Esophagus muscularis mucosa (tissue), 4 donors: ENCODE measurements at places on chromosomes 1 and 21. TPM values are rescaled to one million over a fixed set of nuclear protein-coding genes. Genes with fewer than 3 reads are reported as not detected.
A peak's percentile ranks its signal among the peaks of the same experiment; 100 is the strongest.

- no peaks in the 10 kb centered on the region for H3K4me1 ChIP-seq
- H3K4me3 ChIP-seq, result no peak overlapping the region
Observed at GRCh38 chr1:180816132-180816531, 96.6 kb upstream of the KIAA1614 start.

Gene BSND
- not detected for total RNA-seq

- no peaks in the 10 kb centered on the region for H3K27me3 ChIP-seq
- no peaks in the 10 kb centered on the region for H3K36me3 ChIP-seq
- H3K27ac ChIP-seq, result no peak overlapping the region
- no peak for DNase-seq
- peaks cover 3% of the 10 kb centered on the region for H3K4me1 ChIP-seq
Observed at GRCh38 chr1:163161841-163162240, 40.9 kb downstream of the RGS5 start.

DNA sequence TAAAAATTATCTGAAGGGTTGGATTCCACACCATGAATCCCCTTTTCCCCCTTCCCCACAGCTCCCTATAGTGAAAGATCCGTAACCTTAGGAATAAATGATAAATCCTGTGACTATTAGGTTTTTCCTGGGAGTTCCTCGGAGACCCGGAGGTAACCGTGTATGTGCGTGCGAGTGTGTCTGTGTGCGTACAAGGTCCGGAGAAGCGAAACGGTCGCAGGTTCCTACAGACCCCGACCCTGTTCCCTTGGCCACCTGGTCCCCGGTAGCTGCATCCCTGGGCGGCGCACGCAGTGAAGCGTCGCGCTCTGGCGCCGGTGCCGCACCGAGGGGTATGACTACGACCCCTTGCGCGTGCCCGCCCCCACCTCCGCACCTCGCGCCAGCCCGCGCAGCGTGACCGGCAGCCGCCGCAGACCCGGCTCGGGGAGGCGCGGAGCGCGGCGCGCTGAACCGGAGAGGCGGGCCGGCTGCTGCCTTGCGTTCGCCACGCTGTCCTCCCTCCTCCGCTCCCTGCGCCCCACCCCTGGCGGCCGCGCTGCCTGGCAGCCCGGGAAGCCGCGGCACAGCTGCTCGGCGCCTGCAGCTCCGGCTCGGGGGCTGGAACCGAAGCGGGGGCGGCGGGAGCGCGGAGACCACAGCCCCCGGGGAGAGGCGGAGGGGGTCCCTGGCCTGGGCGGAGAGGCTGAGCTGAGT, at the start of gene AK5:
TSS of gene AK5 (plus strand) at position 529 of the 696 bp plus-strand sequence. CDS start 295 bp downstream, outside the sequence.
- H3K36me3 ChIP-seq, result no peaks in the 10 kb centered on the region
- no peak for DNase-seq
- peak within 1 kb of the TSS; percentile 71 for H3K4me3 ChIP-seq
- H3K4me1 ChIP-seq, result peaks cover 8% of the 10 kb centered on the region

DNA sequence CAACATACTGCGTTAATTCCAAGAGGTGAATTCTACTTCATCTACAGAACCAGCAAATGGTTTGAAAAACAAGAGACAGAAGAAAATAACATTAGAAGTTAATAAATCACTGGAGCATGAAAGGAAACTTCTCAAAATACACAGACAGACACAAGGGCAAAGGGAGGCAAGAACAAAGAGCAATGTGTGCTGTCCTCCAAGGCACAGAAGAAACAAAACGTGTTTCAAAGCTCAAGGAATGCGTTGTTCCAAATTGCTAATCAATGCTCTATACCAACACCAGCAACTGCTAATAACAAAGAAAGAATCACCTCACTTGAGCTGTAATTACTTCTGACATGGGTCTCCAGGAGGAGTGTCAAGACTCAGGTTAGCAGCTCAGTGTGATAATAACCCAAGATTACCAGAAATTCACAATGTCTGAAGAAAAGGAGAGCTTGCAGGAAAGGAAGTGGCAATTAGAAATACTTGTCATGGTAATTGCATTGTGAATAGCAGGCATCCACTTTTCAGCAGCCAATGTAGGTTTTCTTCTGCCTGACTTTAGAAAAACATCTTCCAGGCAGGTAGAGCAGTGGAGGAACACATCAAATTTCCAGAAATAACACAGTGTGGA, 175.4 kb downstream of the SEC16B start:
- H3K36me3 ChIP-seq, result no peaks in the 10 kb centered on the region
- no peak overlapping the region for H3K4me3 ChIP-seq
- H3K27me3 ChIP-seq, result no peaks in the 10 kb centered on the region
- no peak for DNase-seq
- no peak overlapping the region for H3K27ac ChIP-seq

Gene CD84
- 3.7 TPM for total RNA-seq

GRCh38 chr1:192584866-192585265, 9.3 kb downstream of the RGS1 start:
- H3K27ac ChIP-seq, result peak overlapping the region; percentile 84
- H3K36me3 ChIP-seq, result no peaks in the 10 kb centered on the region
- DNase-seq, result no peak
- H3K4me3 ChIP-seq, result no peak overlapping the region
